Daoy (cell line): ENCODE measurements at places on chromosomes 1 and 21. TPM values are rescaled to one million over a fixed set of nuclear protein-coding genes. Genes with fewer than 3 reads are reported as not detected.

PPOX gene
- total RNA-seq, result 6.8 and 10.9 TPM in 2 replicates

GRCh38 chr21:36059823-36060158 is 535 bp downstream of the SETD4 start:
- DNase-seq, result no peak

DNA sequence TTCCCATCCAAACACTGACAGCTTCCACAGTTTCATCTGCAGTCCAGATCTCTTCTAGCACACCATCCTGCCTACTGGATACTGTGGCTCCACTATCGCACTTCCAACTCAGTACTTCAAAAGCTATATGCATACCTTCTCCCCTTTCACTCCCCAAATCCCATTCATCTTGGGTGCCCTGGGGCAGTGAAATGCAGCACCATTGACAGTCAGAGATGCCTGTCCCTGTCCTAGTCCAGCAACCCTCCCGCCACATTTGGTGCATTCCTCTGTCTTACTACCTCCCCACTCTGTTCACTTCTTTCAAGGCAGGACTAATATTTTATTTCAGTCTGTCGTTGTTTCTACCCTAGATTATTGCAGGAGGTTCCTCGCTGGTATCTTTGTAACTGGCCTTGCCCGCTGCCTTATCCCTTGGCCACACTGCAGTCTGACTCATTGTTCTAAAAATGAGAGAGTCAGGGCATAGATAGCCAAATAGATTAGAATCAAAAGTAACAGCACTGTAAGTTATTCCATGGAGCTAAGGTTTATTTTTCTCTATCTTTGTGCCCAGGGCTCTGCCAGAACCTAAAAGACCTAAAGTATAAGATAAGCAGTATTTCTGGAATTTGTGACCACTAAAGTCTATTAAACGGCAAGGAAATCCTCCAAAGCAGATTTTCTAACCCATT is 96.7 kb downstream of the ESRRG start:
- DNase-seq, result peak; percentile 5

SCNM1 gene
- 76.8 and 90.9 TPM in 2 replicates for total RNA-seq

DNA sequence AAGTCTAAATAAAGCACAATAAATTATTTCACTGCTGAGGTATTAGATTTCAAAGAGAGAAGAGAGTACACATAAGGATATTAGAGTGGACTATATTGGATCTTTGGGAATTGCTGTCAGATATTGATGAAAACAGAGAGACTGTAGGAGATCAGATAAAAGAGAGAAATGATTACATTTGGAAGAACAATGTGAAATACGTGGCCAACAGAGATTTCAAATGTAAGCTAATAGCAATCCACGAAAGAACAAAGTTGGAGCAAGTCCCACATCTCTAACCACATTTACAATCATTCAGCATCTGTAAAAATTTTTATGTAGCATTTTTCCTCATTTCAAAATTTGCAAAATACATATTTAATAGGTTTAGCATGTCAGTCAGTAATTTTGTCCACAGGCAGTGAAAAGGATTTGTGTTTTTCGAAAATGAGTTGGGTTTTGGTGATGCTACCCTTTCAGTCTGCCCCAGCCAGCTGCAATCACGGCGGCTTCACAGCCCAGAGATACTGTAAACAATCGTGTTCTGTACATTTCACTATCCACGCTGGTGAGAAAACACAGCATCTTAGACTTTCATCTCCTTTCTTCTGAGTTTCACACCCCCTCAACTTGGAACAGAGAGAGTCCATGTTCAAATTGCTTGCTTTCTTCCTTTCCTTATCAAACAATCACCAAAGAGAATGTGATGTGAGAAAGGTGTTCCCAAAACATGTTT is 209.1 kb upstream of the LYPLAL1 start:
- DNase-seq, result no peak

DNA sequence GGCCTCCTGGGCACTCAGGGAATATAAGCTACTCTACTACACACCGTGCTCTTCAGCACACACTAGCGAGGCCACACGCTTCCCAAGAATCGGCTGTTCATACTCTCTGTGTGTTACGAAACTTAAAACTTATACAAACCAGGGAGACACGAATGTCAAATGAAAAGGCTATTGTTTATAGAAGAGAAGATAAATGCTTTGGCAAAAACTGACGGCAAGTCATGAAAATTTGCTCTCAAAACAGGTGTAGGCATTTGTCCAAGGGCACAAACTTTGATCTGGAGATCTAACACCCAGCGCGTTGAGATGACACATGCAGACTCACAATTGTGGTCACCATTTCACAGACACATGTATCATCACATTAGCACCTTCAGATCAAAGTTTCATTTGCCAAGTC is 46.1 kb downstream of the USP48 start:
- no peak for DNase-seq

- no peak for DNase-seq
Measured at GRCh38 chr1:200274116-200274515, 135.7 kb downstream of the ZNF281 start.

DNA sequence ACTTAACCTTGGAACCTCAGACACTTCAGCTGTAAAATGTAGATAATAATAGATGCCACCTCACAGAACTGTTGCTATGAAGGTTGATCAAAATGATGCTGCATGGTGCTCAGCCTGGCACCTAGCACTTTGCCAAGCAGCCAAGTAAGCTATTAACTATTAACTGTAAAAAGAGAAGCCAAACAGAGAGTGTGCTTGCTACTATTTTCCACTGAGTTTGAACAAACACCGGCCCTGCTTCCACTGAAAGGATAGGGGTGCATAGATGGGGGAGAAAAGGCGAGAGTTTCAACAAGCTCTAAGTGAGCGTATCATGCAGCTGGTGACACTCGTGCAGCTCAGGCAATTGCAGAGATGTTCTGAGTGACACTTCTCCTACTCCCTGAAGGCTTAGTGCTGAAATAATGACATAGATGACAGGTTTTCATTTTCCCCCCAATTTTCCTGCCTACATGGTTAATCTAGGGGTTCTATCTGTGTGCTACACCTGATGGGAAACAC is 78.2 kb downstream of the GPR88 start:
- no peak for DNase-seq

DNA sequence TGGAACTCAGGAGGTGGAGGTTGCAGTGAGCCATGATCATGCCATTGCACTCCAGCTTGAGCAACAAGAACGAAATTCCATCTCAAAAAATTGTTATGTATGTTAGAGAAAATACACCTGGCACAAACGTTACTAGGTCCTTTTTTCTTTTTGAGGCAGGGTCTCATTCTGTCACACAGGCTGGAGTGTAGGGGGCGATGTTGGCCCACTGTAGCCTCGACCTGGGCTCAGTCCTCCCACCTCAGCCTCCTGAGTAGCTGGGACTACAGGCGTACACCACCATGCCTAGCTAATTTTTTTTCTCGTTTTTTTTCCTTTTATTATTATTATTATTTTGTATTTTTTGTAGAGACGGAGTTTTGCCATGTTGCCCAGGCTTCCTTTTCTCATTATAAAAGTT is 4.4 kb downstream of the HAX1 start:
- DNase-seq, result peak; percentile 16

DNA sequence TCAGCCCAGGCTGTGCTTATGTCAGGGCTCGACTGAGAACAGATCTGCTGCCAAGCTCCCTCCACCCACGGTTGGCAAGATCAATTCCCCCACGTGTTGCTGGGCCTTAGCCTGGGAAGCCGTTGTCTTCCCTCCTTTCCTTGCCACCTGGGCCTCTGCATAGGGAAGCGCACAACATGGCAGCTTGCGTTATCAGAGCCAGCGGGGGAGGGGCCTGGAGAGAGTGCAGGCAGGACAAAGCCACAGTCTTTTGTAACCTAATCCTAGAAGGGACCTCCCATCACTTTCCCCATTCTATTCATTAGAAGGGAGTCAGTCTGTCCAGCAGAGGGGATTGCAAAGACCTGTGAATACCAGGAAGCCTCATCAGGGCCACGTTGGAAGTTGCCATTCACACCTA is 17.0 kb upstream of the IGSF21 start:
- DNase-seq, result no peak

DNA sequence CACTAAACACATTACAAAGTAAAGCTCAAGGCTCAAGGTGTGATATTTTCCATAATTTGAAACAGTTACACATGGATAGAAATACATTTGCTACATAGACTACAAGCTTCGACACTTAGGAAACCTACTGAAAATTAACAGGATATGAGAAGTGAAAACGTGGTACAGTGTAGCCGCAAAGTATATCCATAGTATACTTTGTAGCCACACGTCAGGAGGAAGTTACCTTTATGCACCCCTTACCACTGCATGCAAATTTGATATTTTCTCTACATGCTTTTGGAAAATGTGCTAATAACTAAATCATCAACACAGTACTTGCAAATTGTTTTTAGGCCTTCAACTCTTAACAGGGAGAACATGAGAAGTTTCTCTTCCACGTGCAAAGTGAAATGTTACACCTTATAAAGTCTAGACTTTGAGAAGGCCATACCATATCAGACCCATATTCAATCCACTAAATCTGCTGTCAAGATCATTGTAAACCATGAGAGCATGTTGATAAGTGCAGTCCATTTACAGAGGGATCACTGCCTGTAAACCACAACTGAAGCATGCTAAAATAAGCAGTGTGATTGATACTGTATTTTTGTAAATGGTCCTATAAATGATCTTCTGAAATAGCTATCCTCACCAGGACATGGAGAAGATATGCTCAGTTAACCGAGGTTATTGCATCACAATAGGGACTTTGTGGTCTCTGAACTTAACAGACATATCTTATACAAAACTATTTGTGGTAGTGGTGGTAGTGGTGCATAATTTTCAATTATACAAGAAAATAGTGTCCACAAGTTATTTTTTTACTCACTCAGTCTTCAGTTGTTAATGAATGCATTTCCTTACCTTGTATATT is 64.7 kb downstream of the VAV3 start:
- no peak for DNase-seq

UBE2G2 gene
- 90.1 and 152 TPM in 2 replicates for total RNA-seq

PGLYRP3 gene
- total RNA-seq, result not detected in 2 replicates

DNA sequence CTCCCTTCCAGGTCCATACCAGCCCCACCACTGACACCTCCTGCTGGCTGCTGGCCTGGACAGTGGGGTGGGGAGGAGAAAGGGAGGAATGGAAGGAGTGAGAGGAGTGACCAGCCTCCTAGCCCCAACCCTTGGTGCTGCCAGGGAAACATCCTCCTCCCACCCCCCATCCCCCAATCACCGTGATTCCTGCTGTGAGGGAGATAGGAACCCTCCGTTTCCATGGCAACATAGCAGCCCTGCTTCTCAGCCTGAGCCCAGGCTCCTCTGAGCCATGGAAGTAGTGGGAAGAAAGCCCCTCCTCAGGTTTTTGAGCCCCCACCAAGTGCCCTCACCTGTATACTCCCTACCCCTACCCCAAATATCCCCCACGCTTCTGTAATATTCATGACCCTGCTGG is 44.4 kb upstream of the SCMH1 start:
- no peak for DNase-seq

FTCD gene
- total RNA-seq, result 0.34 TPM in 1 of 2 replicates, not detected in the other

DNA sequence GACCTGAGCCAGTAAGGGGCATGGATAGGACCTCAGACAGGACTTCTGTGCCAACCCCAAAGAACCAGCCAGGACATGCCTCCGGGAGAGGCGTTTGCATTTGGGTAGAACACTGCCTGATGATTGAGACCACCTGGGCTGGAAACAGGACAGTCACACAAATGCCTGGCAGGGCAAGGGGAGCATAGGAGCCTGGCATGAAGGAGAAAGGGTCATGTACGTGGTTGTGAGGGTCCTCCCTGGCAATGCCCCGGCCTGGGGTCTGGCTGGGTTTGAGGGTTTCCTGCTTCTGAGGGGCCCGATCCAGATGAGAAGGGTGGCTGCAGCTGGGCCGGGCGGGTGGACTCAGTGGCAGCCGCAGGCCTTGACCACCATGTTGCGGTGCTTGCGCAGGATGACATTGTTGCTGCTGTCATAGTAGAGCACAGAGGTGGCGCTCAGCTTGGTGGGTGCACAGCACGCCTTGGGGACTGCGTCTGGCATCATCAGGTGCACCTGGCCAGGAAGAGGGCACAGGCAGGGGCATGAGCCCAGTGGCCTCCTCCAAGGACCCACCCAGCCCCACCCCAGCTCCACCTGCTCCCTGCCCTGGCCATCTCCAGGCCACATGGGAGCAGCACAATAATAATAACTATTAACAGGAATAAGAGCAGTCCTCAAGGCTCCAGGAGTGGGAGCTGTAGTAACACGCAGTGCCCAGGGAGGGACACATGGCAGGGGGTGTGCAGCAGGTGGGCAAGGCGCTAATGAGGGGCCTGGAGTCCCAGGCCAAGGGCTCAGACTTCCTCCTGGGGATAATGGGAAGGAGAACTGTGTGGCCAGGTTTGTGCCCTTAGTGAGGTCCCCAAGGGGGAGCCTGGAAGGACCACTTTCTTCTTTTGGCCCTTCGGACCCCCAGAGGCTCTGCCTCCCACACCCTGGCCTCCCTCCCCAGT is 10.8 kb downstream of the OXCT2 start:
- no peak for DNase-seq

PCBP3 gene
- 2.1 and 8.1 TPM in 2 replicates for total RNA-seq

- DNase-seq, result no peak
Measured at GRCh38 chr1:32741059-32741412, 38.5 kb upstream of the SYNC start.

DNA sequence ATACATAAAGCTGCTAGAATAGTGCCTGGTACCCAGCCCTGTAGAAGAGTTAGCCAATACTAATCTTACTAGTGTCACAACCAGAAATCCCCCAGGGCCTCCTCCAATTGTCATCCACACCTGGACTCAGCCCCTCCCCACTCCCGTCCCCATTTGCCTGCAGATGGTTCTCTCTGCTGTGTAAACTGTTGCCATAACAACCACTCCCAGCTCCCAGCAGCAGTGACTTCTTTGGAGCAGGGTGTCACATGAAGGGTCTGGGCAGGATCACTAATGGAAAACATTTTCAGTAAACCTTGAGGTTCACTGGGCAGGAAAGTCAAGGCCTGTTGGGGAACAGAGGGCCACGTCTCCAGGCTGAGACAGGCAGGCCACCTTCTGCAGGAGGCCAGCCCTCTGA is 126.0 kb upstream of the IPO9 start:
- DNase-seq, result peak; percentile 44

- no peak for DNase-seq
Measured at GRCh38 chr1:155952505-155952890, 11.1 kb downstream of the RXFP4 start.

LRRC38 gene
- total RNA-seq, result not detected in 2 replicates

GRCh38 chr1:2300004-2300771 is 72.1 kb downstream of the SKI start:
- no peak for DNase-seq
